Activated CD4-positive, alpha-beta T cell treated with anti-CD3 and anti-CD28 coated beads, Interleukin-2, amount 50 U/mL, for 4 hours (primary cell): ENCODE measurements at places on chromosomes 5 and 9.

- no peak for DNase-seq
Measured at GRCh38 chr9:123102375-123103113, 69.1 kb downstream of the GPR21 start.

DNA sequence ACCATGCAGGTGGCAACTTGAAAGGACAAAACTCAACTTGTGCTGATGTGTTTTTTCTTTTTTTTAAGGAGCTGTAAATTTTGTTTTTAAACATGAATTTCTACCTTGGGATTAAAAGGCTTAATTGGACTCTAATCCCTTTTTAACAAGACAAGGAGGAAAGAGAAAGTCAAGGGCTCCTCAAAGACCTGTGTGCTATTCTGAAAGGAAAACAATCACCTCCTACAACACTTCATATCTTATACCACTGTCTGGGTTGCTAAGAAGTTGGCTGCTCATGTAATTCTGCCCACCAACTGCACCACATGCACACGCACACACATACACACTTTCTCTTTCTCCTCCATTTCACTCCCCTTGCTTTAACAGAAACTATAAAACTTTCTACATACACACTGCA, 78.6 kb downstream of the SH3RF2 start:
- no peak for DNase-seq

DNA sequence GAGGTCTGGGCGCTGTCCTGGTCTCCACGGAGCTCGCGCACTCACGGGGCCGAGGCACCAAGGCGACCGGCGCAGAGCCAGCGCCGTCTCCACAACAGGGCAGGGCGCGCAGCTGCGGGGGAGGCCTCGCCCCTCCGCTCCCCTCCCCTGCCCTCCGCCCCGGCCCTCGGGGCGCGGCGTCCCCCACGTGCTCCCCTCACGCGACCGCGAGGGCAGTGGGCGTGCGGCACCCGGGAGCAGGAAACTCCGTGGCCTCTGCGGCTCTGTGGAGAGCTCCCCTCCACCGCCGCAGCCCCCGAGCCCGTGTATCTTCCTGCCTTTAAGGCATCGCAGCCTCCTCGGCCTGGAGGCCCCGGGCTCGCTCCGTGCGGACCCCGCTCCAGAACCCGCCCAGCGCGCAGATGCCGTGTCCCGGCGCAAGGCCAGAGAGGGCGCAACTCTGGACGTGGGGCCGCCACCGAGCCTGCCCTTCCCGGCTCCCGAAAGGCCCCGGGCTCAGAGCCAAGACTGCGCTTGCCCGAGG, 708 bp upstream of the TUBB4B start:
- peak; percentile 66 for DNase-seq

GRCh38 chr5:3027185-3027865, 275.8 kb upstream of the IRX2 start:
- DNase-seq = no peak

DNA sequence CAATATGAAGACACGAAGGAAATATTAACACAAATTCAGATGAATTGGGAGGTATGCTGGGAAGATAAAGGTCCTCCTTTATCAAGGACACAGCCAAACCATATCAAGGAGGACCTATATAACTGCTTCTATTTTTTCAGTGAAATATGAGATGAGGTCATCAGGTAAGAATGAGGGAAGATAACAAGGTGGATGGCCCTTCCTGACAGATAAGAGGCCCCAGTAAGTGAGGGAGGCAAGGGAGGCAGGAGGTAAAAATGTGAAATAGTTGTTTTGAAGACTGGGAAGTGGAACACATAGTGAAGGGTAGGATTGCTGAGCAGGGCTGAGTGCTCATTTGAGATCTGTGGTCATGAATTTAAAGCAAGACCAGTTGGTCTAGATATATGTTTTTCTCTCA, 60.0 kb upstream of the FOXE1 start:
- no peak for DNase-seq

- DNase-seq = no peak
Measured at GRCh38 chr9:127078988-127079387, 43.4 kb downstream of the ANGPTL2 start.

- DNase-seq = no peak
Measured at GRCh38 chr9:134434894-134435506, 108.7 kb downstream of the RXRA start.

DNA sequence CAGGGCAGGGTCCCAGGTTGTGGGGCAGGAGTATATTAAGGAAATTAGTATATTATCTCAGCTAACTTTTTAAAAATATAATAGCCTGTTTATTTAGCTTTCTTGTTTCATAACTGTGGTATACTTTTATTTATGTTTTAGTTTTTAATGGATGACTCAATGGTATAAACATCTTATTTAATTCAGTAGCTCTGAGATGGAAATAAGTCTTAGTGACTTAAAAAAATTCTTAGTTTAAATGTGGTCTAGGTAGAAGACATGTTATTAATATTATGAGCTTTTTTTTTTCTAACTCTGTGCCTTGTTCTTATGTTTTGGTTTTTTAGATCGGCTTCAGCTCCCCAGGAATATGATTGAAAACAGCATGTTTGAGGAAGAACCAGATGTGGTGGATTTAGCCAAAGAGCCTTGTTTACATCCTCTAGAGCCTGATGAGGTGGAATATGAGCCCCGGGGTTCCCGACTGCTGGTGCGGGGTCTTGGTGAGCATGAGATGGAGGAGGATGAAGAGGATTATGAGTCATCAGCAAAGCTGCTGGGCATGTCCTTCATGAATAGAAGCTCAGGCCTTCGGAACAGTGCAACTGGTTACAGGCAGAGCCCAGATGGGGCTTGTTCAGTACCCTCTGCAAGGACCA, 43.1 kb downstream of the LNPEP start:
- no peak for DNase-seq
